ENCODE measurements at places on chromosomes 13 and 19.

- no peak for DNase-seq
Observed at GRCh38 chr13:82947683-82948082, 934.6 kb downstream of the SLITRK1 start.

DNA sequence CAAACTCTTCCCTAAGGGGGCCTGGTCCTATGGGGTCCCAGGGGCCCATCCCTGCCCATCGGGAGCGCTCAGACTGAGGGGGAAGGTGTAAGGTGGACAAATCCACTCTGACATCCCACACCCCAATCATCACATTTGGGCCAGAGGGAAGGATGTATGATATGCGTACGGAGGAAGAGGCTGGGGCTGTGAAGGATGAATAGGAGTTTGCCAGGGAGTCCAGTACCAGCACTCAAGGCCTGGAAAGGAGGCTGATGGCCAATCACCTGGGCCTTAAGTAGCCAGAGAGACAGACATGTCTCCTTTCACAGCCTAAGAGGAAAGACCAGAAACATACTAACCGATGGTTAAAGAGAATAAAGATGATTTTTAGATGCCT is 14.9 kb downstream of the TJP3 start:
- DNase-seq = no peak

DNA sequence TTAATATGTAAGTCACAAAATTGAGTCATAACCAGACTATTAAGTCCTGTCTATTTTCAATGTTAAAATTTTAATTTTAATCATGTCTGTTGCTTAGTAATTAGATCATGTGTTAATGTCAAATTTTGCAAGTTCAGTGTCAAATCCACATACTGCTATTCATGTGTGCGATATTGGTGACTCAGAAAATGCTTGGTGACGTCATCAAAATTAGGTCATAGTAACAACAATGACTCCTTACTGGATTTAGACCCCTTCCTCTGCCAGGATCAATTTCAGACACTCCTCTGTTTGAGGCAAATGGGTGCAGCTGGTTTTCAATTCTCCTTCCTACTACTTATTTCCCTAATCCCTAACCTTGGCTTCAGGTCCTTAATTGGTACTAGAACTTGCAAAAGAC is 1394.3 kb upstream of the SLC10A2 start:
- DNase-seq = no peak

- DNase-seq = no peak
Observed at GRCh38 chr19:17406046-17406886, 836 bp upstream of the BST2 start.

- no peak for DNase-seq
Observed at GRCh38 chr13:37257706-37258105, 152.2 kb upstream of the CSNK1A1L start.

GRCh38 chr13:109569958-109570711 is 216.2 kb downstream of the IRS2 start:
- DNase-seq = no peak

DNA sequence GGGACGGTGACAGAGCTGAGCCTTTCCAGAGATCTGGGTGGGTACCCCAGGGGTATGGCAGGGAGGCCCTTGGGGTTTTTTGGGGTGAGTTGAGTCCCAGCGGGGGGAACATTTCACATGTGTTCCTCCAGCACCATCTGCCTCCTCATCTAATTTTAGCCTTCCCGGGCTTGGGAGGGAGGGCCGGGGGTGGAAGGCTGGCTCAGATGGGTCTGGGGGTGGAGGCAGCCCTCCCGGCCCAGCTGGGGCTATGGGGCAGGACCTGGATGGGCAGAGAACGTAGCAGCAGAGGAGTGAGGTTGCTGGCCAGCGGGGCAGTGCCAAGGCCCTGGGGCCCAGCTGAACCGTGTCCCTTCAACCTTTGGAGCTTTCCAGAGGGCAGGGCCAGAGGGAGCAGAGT is 23.5 kb downstream of the ADGRL1 start:
- no peak for DNase-seq

DNA sequence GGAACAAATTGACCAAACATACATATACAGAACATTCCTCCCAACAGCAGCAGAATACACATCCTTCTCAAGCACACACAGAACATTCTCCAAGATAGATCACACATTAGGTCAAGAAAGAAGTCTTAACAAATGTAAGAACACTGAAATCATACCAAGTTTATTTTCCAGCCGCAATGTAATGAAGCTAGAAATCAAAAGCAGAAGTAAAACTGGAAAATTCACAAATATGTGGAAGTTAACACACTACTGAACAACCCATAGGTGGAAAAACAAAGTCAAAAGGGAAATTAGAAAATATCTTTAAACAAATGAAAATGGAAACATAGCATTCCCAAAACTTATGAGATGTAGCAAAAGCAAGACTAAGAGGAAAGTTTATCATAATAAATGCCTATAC is 692.6 kb downstream of the DIAPH3 start:
- DNase-seq = no peak

GRCh38 chr13:30355384-30355699 is 48.0 kb upstream of the KATNAL1 start:
- DNase-seq = no peak

DNA sequence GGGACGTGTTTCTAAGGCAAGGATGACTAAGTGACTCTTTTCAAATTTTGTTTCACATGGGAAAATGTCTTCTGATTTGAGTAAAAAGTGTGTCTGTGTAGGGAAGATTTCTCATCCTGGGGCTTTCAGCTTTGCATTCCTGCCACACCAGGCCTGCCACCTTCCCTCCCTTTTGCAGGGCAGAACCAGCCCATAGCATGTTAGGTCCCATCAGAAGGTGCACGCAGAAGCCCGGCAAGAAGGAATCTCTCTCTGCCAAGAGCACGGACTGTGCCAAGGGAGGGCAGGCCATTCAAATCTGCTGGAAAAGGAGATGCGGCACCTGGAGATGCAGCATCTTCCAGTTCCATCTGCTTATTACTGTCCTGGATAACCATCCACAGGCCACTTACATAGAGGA is 212.0 kb downstream of the SLC7A1 start:
- DNase-seq = no peak

All from effector memory CD4-positive, alpha-beta T cell (primary cell).